ENCODE measurements at places on chromosomes 1 and 21.

DNA sequence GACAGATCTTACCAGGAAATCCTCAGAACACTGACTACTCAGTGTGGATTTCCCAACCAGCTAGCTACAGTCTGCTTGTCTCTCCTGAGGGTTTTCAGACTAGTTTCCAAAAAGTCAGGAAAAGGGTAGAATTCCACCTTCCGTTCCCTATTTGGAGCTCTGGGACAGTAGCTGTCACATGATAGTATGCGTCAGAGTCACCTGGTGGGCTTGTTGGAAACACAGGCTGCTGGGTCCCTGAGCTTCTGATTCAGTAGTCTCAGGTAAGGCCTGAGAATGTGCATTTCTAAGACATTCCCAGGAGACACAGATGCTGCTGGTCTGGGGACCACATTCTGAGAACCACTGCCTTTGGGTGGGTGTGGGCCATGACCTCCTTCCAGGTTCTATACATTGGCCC, 272.5 kb downstream of the DISC1 start:
- DNase-seq, result no peak

DNA sequence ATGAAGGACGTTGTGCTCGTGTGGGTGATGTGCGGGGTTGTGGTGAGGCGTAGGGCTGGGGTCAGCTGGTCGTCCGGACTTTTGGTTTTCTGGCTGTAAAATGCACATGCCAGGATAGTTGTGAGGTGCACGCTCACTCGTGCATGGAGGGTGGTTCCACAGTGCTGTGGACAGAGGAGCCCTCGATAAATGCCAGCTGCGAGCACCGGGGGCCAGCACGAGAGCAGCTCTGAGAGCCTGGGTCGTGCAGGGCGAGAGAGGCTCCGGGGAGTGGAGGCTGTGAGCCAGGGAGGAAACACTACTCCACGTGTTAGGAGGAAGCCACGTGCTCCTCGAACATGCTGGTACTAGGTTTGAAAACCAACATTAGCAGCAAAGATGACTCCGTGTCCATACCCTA, 39.4 kb downstream of the COL18A1 start:
- no peak for DNase-seq

GRCh38 chr1:240090957-240091600, 604 bp upstream of the FMN2 start:
- no peak for DNase-seq

GRCh38 chr1:228920831-228921230, 185.6 kb downstream of the RHOU start:
- no peak for DNase-seq

DNA sequence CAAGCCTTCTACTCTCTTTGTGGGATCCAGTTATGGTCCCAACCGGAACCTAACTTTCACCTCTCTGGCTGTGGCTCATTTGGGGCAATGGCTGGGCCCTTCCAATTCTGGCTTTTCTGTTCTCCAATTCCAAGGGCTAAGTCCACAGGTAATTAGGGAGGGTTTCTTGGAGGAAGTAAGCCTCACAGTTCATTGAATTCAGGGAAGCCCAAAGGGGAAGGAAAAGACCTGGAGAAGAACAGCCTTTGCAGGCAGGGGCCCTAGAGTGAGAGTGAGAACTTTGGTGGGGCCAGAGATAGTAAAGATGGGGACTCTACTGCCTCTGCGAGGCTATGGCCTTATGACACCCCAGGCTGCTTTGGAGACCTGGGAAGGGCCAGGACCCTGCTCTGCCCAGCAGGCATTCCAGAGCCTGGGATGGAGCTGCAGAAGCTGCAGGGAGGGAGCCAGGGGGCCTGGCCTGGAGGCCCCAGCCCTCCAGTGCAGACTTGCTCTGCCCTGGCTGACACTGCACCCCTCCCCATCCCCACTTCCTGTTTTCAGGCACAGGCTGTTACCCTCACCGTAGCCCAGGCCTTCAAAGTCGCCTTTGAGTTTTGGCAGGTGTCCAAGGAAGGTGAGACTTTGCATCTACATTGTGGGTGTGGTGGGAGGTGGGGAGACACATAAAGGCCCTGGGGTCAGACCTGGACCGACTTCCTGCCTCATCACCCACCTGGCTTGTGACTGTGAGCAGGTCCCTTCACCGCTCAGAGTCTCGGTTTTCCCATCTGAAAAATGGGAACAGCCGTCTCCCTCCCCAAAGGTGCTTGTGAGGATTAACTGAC, 18.9 kb downstream of the LDLRAP1 start:
- peak; percentile 18 for DNase-seq

DNA sequence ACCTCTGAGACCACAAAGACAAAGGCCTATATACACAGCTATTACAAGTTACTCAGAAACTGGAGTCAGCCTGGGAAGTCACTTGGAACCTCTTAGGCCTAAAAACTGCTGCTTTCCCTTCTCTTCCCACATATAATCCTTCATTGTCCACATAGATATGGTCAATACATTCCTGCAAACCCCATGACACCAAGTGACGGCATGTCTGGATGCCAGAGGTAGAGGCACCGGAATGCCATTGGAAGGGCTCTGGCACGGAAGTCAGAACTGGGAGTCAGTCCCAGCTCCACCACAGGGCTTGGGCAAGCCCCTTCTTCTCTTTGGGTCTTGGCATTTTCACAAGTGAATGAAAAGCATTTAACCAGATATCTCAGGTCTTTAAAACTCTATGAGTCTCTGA, 204.7 kb downstream of the MATN1 start:
- DNase-seq, result no peak

DNA sequence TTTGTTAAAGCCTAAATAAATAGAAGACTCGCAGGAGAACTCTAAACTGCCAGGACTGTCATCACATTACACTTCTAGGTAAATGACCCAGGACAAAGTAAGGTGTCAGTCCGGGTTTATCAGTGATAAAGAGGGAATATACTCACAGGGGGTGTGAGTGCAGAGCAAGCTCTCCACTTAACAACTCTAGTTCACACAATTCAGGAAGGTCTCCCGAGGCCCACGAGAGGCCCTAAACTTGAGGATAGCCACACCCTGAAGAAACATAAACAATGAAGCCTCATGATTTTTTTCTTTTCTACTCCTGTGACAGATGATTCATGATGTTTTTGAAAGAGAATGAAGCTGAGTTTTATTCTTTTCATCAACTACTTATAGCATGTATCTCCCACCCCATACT, 65.6 kb upstream of the EXO1 start:
- DNase-seq, result no peak

DNA sequence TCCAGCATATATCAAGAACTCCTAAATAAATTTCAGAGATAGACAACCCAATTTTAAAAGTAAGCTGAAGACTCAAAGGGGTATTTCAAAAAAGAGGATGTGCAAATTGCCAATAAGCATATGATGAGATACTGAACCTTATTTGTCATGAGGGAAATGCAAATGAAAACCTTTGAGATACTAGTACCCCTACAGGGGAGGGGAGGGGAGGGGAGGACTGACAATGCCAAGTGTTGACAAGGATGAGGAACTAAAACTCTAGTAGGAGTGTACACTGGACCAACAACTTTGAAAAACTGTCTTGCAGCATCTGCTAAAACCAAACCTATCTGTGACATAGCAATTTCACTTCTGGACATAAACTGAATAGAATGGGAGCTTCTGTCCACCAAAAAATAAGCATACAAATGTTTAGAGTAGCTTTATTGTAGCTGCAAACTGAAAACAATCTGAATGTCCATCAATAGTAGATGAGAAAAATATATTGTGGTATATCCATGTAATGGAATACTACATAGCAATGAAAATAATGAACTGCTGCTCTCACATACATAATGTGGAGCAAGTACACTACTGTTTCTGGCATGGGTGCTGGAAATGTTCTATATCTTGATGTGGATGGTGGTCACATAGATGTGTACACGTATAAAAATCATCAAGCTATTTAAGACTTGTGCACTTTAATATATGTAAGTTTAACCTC, 57.2 kb downstream of the CDK18 start:
- no peak for DNase-seq

All from T-helper 2 cell (primary cell).